ENCODE measurements at places on chromosomes 12 and 14.

DNA sequence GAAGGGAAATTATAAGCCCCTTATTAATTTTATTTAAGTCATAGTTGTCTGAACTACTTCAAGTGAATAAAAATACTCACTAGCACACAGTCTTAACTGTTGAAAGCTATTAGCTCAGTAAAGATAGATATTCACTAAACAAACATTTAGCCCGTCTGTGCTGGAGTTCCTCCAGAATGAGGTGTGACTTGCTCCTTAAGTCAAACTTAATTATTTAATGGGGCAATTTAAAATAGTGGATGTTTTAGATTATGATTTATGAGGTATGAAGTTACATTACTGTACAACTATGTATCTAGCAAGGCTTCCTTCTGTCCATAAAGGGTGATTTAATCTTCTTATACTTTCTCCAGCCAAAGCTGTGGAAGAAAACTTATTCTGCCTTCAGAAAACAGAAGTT is 414.0 kb upstream of the FLRT2 start:
- no peak for DNase-seq

GRCh38 chr14:95503365-95504134 is 12.9 kb downstream of the SYNE3 start:
- no peak for DNase-seq

- DNase-seq: no peak
Observed at GRCh38 chr12:93059288-93059687, 130.2 kb upstream of the EEA1 start.

GRCh38 chr12:122835750-122836026 is 431 bp downstream of the HIP1R start:
- no peak for DNase-seq

GRCh38 chr14:32734261-32734660 is 204.4 kb upstream of the NPAS3 start:
- no peak for DNase-seq

- DNase-seq: no peak
Observed at GRCh38 chr14:103825101-103825500, 22.3 kb downstream of the PPP1R13B start.

All from stimulated activated effector memory CD8-positive, alpha-beta T cell treated with anti-CD3 and anti-CD28 coated beads, Interleukin-12 subunit alpha, Interleukin-12 subunit beta, amount 100 ng/mL, for 72 hours (primary cell).